ENCODE measurements at places on chromosomes 11 and 22.

DNA sequence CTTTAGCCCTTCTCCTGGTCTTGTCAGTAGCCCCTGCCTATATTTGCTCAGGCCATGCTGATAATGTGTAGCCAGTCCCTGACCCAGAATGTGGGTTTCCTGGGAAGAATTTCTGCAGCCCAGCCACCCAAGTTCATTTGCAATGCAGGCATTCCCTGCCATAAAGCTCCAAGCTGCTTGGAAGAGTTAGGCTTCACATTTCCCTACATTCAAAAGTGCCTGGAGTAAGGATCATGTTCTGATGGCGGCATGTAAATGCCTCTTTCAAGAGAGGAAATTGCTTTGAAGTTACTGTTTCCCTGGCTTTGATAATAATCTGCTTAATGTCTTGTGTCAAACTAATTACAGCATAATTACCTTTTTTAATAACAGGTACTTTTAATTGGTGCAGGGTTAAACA, 266.1 kb downstream of the MIAT start:
- DNase-seq = no peak

DNA sequence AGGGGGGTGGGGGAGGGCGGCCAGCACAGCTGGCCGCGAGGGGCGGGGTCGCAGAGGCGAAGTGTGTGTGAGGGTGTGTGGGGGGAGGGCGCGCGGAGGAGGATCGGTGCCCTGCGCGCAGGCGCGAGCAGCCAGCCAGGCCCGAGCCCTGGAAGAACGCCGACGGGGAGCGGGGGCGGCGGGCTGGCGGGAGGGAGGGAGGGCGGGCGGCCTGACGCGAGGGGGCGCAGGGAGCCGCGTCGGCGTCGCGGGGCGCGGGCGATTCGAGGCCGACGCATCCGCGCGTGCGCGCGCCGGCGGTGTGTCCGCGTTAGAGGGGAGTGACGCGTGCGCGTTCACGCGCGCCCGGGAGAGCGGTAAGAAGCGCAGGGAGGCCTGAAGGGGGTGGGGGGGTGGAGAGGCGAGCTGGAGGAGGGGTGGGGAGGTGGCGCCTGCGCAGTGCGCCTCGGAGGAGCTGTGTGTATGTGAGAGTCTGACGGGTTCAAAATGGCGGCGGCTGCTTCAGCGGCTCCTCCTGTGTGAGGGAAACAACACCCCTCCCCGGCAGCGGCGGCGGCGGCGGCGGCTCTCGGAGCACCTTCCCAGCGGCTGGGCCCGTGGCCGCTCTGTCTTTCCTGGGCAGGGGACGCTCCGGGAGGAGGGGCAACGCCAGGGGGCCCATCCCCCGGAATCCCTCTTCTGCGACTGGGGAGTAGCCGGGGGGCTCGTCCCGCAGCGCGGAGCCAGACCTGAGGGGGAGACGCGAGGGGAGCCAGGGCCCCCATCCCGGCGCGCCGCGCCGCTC, at the start of gene KDM2A:
TSS of gene KDM2A (plus strand) at position 463 of the 784 bp plus-strand sequence. CDS start 2,054 bp downstream, outside the sequence.
- peak; percentile 97 for DNase-seq

DNA sequence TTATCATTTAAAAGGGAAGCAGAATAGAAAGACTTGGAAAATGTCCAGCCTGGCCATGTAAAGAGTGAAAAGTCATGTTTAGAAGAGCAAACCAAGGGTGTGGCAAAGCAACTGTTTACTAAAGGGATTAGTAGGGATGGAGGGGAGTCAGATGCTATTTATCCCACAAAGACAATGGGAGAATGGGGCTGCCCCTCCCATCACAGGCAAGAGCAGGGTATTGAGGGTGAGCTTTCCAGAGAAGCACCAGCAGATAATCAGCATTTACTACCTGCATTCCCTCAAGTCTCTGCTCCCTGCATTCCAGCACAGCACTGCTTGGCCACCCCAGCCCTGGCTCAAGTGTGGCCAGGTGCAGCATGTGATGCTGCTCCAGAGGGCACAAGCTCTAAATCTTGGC, 18.5 kb upstream of the QSER1 start:
- no peak for DNase-seq

- no peak for DNase-seq
Measured at GRCh38 chr22:24588381-24588756, 4.5 kb downstream of the LRRC75B start.

DNA sequence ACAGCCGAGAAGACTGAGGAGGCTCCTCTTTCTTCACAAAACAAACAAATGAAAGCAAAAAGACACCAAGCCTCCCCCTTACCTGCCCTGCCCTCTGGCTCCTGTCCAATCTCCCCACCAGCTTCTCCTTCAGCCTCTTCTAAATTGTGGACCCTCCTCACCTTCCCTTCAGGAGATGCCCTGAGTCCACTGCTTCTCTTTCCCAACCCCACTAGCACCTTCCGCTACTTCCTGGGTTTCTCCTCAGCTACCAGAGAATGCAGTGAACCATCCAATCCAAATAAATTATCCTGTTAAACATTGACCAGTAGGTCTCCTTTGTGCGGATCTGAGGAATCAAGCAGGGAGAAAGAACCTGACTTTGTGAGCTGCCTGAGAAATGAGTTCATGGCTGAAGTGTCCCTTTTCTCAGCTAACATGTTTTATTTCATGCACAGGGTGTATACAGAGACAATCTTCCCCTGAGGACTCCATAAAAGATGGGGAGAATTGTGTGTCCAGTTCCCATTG, 63.2 kb upstream of the VPREB1 start:
- DNase-seq = no peak

DNA sequence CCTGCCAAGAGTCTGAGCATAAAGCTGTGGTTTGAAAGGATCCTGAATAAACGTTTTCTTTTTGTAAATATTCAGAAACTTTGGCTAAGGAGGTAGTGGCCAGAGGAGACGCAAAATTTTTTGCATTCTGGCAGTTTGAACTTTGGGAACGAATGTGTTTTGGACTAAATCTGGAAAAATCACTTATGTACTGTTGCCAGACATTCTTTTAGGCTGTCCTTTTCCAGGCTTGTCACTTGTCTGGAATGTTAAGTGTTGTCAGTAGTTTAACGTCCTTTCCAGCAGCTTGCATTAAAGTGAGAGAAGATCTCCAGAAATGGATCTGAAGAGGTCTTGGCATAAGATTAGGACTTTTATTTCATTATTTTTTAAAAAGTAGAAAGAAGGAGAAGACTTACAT, 18.5 kb downstream of the SPECC1L start:
- no peak for DNase-seq

DNA sequence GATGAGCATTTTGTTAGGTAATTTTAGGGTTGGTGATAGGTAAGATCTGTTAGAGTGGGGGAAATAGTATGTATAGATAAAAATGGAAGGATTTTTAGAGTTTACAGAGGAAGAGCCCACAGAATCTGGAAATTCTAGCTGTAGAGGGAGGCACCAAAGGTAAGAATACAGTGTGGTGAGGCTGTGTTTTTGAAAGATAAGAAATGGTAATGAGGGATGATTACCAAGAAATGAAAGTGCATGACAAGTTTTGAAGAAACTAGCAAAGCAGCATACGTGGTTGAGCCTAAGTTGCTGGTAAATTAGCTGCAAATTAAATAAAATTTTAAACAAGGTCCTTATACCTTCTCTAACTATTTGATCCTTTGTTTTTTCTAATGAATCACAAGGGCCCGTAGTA, 14.6 kb upstream of the RASSF10 start:
- no peak for DNase-seq

DNA sequence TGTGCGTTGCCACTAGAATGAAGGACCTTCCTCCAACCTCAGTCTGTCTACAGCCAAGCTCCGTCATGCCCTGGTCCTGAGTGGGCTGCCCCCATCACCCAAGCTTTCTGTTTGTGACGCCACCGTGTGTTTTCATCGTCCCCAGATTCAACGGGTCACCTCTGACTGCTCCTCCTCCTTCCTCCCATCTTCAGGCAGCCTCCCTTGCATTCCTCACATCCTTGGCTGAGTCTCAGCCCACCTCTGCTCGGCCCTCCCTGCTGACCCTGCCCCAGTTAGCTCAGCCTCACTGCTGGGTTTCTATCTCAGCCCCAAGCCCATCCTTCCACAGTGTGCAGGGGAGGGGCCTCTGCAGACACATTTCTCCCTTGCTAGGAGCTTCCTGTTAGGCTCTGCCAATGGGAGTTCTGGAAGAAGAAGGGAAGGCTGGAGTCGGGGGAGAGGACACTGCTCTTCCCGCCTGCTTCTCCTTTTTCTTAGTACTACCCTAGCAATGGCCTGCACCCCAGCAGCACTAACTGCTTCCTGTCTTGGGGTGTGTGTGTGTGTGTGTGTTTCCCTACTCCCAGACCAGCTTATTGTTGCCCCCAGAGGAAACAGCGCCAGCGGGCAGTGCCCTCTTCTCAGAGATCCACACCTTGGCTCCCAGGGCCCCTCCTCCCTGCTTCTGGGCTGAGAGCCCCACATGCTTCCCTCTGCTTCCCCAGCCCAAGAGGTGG, 5.2 kb downstream of the IFT27 start:
- DNase-seq = no peak

DNA sequence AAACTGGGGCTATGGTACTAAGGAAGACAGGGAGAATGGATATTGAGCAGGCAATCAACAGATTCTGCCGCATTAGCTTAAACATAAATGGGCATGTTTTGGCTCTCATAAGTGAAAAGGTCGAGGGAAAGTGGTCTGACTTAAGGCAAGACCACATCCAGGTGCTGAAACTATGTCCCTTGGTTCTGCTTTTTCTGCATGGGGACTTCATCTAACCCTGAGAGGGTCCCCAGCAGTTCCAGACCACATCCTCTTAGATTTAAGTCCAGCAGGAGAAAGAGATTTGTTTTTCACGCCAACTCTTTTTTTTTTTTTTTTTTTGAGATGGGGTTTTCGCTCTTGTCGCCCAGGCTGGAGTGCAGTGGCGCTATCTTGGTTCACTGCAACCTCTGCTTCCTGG, 5.5 kb downstream of the RPS6KA4 start:
- DNase-seq = no peak

DNA sequence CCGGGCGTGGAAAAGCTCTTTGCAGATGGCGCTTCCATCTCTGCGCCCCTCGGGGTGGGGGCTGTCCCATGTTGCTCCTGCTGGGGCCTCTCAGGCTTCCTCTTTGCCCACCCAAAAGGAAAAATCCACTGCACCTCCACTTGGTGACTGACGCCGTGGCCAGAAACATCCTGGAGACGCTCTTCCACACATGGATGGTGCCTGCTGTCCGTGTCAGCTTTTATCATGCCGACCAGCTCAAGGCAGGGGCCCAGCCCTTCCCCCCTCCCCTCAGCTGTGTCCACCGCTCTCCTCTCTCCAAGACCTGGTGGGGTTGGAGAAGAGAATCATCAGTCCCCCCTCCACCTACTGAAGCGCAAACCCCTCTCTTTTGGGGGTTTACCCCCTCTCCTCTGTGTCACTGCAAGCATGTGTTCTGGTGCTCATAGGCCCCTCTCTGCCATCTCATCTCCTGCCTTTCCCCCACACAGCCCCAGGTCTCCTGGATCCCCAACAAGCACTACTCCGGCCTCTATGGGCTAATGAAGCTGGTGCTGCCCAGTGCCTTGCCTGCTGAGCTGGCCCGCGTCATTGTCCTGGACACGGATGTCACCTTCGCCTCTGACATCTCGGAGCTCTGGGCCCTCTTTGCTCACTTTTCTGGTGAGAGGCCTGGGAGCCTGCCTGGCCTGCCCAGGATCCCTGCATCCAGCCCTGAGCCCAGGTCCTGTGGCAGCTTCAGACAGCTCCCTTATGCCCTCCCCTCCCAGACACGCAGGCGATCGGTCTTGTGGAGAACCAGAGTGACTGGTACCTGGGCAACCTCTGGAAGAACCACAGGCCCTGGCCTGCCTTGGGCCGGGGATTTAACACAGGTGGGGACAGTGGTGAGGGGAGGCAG, 1.8 kb downstream of the LARGE2 start:
- no peak for DNase-seq

GRCh38 chr11:67289651-67290479, 762 bp downstream of the ANKRD13D start:
- DNase-seq = no peak

DNA sequence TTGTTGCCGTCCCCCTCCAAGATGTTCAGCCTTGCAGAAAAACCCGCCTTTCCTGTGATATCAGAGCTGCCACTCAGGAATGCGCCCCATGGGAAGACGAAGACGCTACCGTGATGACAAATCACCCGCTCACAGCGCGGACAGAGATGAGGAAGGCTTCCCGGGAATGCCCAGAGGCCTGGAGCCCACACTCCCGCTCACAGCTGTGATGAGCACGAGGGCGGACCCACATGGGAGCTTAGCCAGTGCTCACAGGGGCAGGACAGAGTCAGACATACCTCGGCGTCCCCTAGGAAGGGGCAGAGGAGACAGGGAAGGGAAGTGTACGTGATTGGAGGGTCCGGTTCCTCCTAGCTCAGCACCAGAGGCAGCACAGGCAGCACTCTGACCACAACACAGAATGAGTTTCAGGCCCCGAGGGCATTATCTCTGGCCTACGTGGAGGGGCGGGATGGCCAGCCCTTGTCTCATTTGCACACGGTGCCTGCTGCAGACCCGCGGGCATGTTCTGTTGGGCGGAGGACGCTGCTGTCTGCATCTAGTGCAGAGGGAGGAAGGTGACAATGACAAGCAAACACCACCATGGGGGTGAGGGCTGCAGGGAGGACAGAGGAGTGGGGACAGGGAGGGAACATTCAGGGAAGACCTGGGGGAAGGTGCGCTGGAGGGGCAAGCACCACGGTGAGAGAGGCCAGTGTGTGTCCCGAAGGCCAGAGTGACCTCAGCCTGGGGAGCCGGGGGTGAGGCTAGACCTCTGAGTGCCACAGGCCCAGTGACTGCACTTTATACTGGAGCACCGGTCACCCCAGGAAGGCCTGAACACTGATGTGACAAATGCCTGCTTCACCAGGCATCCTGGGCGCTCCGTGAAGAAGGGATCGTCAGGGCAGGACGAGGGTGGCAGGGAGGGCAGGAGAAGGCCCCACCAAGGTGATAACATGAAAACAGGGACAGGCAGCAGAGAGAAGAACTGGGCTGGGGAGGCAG, 79.6 kb downstream of the CELSR1 start:
- no peak for DNase-seq

DNA sequence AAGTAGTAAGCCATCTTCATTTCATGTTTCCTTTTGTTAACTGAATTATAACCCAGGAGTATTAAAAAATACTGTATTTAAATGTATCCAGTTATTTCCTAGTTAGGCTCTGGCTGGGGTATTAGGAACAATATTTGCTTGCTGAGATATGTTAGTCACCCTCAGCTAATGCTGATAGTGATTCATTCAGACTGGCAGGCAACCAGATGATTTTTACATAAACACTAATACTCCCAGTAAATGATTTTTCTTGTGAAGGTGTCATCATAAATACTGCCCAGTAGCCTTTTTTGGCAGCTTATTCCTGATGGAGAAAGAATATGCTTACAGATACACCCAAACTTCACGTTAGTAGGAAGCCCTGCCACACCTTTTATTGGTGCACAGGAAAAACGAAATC, 8.1 kb downstream of the YWHAH start:
- no peak for DNase-seq
